Right renal cortex interstitium (tissue), 3 donors: ENCODE measurements at places on chromosomes 6 and 20. TPM values are rescaled to one million over a fixed set of nuclear protein-coding genes. Genes with fewer than 3 reads are reported as not detected.

The CLPSL2 gene
- not detected for polyA plus RNA-seq

The FRS3 gene
- polyA plus RNA-seq, result 5.0 TPM

The PPIL6 gene
- polyA plus RNA-seq, result 19.6 TPM

The MCHR2 gene
- not detected for polyA plus RNA-seq

The COL12A1 gene
- polyA plus RNA-seq, result 71.4 TPM
